HFFc6 (cell line): ENCODE measurements at places on chromosomes 13 and 19. TPM values are rescaled to one million over a fixed set of nuclear protein-coding genes. Genes with fewer than 3 reads are reported as not detected.
A peak's percentile ranks its signal among the peaks of the same experiment; 100 is the strongest.

- no peak overlapping the region for H3K27ac ChIP-seq
- DNase-seq = no peak
- H3K27me3 ChIP-seq = peaks cover 49% of the 10 kb centered on the region
- H3K4me3 ChIP-seq = no peak overlapping the region
- peaks cover 27% of the 10 kb centered on the region for H3K36me3 ChIP-seq
Observed at GRCh38 chr13:98771838-98772611, 19.6 kb upstream of the SLC15A1 start.

Gene CGB8
- total RNA-seq = 0.82 to 3.8 TPM (median 1.0 TPM) in 3 replicates

DNA sequence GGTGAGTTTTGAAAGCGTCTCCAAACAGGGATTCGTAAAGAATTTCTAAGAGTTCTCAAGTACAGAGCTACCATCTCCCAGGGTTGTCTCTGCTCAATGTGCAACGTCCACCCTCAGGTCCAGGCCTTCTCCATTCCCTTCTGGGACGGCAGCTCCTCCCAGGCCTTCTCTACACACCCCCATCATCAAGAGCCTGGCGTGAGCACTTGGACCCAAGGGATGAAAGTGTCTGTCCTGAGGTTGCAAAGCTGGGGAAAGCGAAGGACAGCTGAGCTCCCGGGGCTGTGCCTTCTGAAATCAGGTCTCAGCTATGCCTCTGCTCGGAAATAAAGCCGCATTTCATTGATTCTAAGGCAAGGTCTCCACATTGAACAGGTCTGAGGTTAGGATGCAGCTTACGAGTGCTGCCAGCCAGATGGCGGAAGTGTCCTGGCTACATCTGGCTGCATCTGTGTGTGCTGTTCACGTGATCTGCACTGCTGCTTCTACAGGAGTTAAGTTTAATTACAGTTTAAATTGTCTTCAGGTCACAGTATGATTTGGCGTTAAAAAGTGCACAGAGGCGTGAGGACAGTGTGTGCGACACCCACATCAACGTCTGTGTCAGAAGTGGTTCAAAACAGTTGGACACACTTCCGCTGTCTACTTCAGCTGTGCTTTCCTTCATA lies 27.0 kb upstream of the MIER2 start:
- H3K27ac ChIP-seq = no peak overlapping the region
- peaks cover 53% of the 10 kb centered on the region for H3K27me3 ChIP-seq
- no peak for DNase-seq
- no peaks in the 10 kb centered on the region for H3K36me3 ChIP-seq
- peaks cover 9% of the 10 kb centered on the region for H3K4me1 ChIP-seq

GRCh38 chr13:83085186-83085900 lies 796.9 kb downstream of the SLITRK1 start:
- no peak overlapping the region for H3K4me3 ChIP-seq
- peak overlapping the region; percentile 80 for H3K27ac ChIP-seq
- H3K27me3 ChIP-seq = no peaks in the 10 kb centered on the region
- peaks cover 30% of the 10 kb centered on the region for H3K4me1 ChIP-seq

- no peak for DNase-seq
- peaks cover 21% of the 10 kb centered on the region for H3K4me1 ChIP-seq
- peaks cover 6% of the 10 kb centered on the region for H3K27me3 ChIP-seq
Observed at GRCh38 chr19:39479916-39480315, 722 bp upstream of the TIMM50 start.

- H3K27me3 ChIP-seq = peaks cover 18% of the 10 kb centered on the region
- H3K4me1 ChIP-seq = no peaks in the 10 kb centered on the region
- no peak for DNase-seq
Observed at GRCh38 chr19:48502350-48503018, 9.2 kb downstream of the LMTK3 start.

DNA sequence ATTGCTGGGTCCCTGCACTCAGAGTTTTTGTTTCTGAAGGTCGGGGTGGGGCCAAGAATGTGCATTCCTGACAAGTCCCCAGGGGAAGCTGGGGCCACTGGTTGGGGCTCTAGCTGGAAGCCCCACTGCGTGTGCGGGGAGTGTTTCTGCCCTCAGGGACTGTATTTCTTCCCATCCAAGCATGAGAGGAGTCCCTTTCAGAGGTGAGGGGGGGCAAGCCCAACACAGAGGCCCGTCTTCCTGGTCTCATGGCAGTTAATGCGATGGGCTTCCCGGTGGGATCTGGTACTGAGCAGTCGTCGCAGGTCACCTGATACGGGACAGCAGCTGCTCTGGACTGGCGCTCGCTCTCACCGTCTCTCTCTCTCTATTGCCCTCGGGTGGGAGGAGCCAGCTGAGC lies 50.4 kb downstream of the GPR12 start:
- H3K36me3 ChIP-seq = no peaks in the 10 kb centered on the region
- no peak for DNase-seq
- no peak overlapping the region for H3K27ac ChIP-seq
- H3K27me3 ChIP-seq = peaks cover 31% of the 10 kb centered on the region
- H3K4me3 ChIP-seq = no peak overlapping the region
- no peaks in the 10 kb centered on the region for H3K4me1 ChIP-seq

DNA sequence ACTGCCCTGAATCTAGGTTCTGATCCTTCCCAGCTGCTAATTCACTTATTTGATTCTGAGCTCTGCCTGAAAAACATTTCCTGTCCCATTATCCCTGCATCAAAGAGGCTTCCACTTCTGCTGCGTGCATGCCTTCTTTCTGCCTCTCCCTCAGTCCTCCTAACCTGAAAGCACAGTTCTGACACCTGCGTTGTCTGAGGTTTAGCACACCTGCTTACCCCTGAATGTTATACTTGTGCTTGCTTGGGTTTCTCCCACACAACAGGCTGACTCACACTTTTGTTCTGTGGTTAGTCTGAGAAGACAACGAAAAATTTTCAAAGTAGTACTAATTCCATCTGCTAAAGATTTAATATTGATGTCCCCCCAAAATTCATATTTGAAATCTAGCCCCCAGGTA lies 3.1 kb upstream of the SOHLH2 start:
- no peak for DNase-seq
- no peaks in the 10 kb centered on the region for H3K36me3 ChIP-seq
- H3K4me1 ChIP-seq = no peaks in the 10 kb centered on the region

GRCh38 chr19:30130356-30131122 lies 188.5 kb downstream of the URI1 start:
- H3K4me1 ChIP-seq = no peaks in the 10 kb centered on the region
- peaks cover 4% of the 10 kb centered on the region; the same call in 1 of the 2 replicates for H3K36me3 ChIP-seq
- no peak overlapping the region for H3K27ac ChIP-seq
- no peak for DNase-seq
- no peak overlapping the region for H3K4me3 ChIP-seq

Gene MAMSTR
- 2.3 to 2.8 TPM (median 2.3 TPM) in 3 replicates for total RNA-seq

Gene PNMA8A
- total RNA-seq = 7.9 to 12.6 TPM (median 11.7 TPM) in 3 replicates

GRCh38 chr19:48571378-48572162 lies 19.6 kb downstream of the SULT2B1 start:
- peaks cover 28% of the 10 kb centered on the region for H3K4me1 ChIP-seq
- no peak overlapping the region for H3K4me3 ChIP-seq
- DNase-seq = no peak
- H3K36me3 ChIP-seq = no peaks in the 10 kb centered on the region
- H3K27me3 ChIP-seq = peaks cover 8% of the 10 kb centered on the region
- no peak overlapping the region for H3K27ac ChIP-seq

GRCh38 chr19:38060331-38060730 lies 153.3 kb downstream of the SIPA1L3 start:
- no peak overlapping the region for H3K4me3 ChIP-seq
- H3K27ac ChIP-seq = peak overlapping the region; percentile 86
- H3K36me3 ChIP-seq = no peaks in the 10 kb centered on the region
- H3K4me1 ChIP-seq = peaks cover 43% of the 10 kb centered on the region

GRCh38 chr13:36997716-36998427 lies 1.3 kb downstream of the ALG5 start:
- peaks cover 10% of the 10 kb centered on the region for H3K27me3 ChIP-seq
- peaks cover 35% of the 10 kb centered on the region for H3K4me1 ChIP-seq

- no peaks in the 10 kb centered on the region for H3K27me3 ChIP-seq
- peaks cover 35% of the 10 kb centered on the region for H3K36me3 ChIP-seq
- H3K4me3 ChIP-seq = peak overlapping the region; percentile 97
- peak overlapping the region; percentile 91 for H3K27ac ChIP-seq
- peak; percentile 42 for DNase-seq
- peaks cover 46% of the 10 kb centered on the region for H3K4me1 ChIP-seq
Observed at GRCh38 chr13:48977973-48978372, 2.3 kb downstream of the FNDC3A start.

- H3K4me1 ChIP-seq = peaks cover 29% of the 10 kb centered on the region
- peak; percentile 83 for DNase-seq
- H3K27me3 ChIP-seq = peaks cover 2% of the 10 kb centered on the region; the same call in 1 of the 2 replicates
- peak overlapping the region; percentile 81 for H3K27ac ChIP-seq
- peak overlapping the region; percentile 73; the same call in 1 of the 2 replicates for H3K4me3 ChIP-seq
Observed at GRCh38 chr13:49641801-49642291, 13.5 kb downstream of the ARL11 start.

GRCh38 chr19:2602391-2603181 lies 99.9 kb downstream of the GNG7 start:
- H3K27ac ChIP-seq = peak overlapping the region; percentile 84
- H3K36me3 ChIP-seq = no peaks in the 10 kb centered on the region
- H3K4me3 ChIP-seq = peak overlapping the region; percentile 85

- H3K27ac ChIP-seq = peak overlapping the region; percentile 61
- peaks cover 53% of the 10 kb centered on the region for H3K36me3 ChIP-seq
- no peaks in the 10 kb centered on the region; the same call in 1 of the 2 replicates for H3K4me1 ChIP-seq
- peak overlapping the region; percentile 9; the same call in 1 of the 2 replicates for H3K4me3 ChIP-seq
Observed at GRCh38 chr19:43651758-43652545, 12.3 kb upstream of the CADM4 start.

GRCh38 chr13:99277629-99278028 lies 19.4 kb upstream of the GPR18 start:
- H3K4me1 ChIP-seq = peaks cover 32% of the 10 kb centered on the region
- H3K27me3 ChIP-seq = no peaks in the 10 kb centered on the region; the same call in 1 of the 2 replicates
- no peak overlapping the region for H3K4me3 ChIP-seq
- H3K27ac ChIP-seq = no peak overlapping the region
- no peaks in the 10 kb centered on the region for H3K36me3 ChIP-seq

Gene SBSN
- 1.5 to 1.9 TPM (median 1.6 TPM) in 3 replicates for total RNA-seq

Gene UNC13A
- 0.08 to 0.59 TPM (median 0.24 TPM) in 3 replicates for total RNA-seq

- H3K4me1 ChIP-seq = peaks cover 6% of the 10 kb centered on the region; the same call in 1 of the 2 replicates
- peaks cover 50% of the 10 kb centered on the region for H3K27me3 ChIP-seq
- no peaks in the 10 kb centered on the region for H3K36me3 ChIP-seq
- no peak for DNase-seq
Observed at GRCh38 chr13:44410328-44410859, 36.8 kb downstream of the SERP2 start.

Gene RASL11A
- 2.9 to 9.6 TPM (median 5.7 TPM) in 3 replicates for total RNA-seq
